HTR-8/SVneo (cell line): ENCODE measurements at places on chromosomes 12 and 14.

GRCh38 chr12:12350868-12351463, 924 bp upstream of the MANSC1 start:
- DNase-seq = no peak

- no peak for DNase-seq
Measured at GRCh38 chr12:24012528-24012927, 63.1 kb upstream of the SOX5 start.

DNA sequence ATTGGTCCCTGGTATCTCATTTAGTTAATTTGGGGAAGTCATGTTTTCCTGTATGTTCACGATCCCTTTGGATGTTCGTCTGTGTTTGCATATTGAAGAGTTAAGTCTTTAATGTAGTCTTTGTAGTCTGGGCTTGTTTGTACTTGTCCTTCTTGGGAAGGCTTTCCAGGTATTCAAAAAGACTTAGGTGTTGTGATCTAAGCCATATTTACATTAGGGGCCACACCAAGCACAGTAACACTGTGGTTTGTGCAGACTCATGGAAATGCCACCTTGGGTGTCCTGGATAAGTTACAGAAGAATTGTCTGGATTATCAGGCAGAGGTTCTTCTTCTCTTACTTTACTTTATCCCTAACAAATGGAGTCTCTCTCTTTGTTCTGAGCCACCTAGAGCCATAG, 380.3 kb downstream of the CCER1 start:
- no peak for DNase-seq

DNA sequence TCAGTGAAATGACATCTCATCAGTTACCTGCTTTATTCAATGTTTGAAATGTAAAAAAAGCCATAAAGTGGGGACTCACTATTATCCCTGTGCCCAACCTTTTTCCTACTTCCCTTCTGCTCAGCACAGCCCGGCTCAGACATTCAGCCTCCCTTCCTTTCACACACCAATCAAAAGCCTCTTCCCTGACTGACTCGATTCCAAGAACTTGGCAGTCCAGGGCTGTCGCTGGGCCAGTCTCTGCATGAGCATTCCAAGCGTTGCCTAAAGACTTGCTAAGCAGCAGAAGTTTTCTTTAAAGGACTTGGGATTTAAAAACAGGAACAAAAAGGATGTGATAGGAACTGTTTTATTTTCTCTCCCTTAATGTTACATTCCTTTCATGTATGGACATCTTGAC, 22.7 kb downstream of the ITPR2 start:
- no peak for DNase-seq

GRCh38 chr14:95511687-95512086, 4.8 kb downstream of the SYNE3 start:
- DNase-seq = no peak

GRCh38 chr12:57330992-57331391, 80.0 kb upstream of the STAC3 start:
- DNase-seq = no peak

GRCh38 chr14:55910601-55911243, 207.5 kb upstream of the PELI2 start:
- DNase-seq = no peak

DNA sequence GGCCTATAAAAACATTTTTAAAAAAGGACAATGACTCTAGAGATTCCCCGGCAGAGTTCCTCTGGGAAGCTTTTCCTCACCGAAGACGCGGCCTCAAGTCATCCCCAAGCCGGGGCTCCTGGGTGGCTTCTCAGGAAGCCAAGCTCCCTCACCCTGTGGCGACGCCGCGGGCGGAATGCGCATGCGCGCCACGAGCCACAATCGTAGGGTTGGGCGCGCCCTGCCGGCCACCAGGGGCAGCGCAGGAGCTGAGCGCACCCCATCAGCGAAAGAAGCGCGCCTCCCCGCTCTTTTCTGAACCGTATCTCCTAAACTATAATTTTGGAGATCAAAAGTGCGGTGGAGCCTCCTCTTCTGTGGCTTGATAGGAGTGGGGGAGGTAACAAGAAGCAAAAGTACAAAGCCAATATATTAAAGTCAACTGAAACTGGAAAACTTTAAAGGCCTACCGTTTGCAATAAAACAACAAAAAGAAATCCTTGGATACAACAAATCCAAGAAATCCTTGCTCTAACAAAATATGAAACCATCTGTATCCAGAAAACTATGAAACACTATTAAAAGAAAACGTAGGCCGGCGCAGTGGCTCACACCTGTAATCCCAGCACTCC, 17.4 kb upstream of the CHFR start:
- DNase-seq = no peak

DNA sequence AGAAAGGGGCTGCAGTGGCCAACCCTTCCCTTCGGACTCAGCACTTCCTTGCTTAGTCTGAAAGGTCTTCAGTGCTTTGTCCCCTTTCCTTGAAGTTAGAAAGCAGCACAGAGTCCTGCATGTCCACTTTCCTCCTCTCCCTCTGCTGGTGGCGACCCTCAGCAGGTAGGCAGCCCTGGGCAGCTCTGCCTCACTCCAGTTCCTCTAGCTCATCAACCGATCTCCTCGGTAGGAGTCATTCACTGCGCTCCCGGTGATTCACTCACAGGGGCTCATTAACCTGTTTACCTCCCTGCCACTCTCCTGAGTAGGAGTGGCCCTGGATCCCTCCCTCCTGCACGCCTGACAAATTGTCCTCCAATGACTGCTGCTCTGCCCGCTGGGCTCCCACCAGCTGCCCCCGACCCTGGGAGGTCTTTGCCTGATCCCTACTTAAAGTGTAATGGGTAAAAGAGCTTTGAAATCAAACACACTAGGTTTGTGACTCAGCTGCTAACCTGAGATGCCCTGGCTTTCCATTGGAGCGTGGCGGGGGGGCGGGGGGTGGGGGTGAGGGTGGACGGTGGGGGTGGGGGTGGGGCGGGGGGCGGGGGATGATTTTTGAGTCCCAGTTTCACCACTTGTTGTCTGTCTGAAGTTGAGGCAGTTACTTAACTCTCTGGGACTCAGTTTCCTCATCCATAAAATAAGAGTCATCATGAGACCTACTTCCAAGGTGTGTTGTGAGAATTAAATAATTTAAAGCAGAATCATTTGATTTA, 4.2 kb downstream of the SCNN1A start:
- DNase-seq = peak; percentile 98

DNA sequence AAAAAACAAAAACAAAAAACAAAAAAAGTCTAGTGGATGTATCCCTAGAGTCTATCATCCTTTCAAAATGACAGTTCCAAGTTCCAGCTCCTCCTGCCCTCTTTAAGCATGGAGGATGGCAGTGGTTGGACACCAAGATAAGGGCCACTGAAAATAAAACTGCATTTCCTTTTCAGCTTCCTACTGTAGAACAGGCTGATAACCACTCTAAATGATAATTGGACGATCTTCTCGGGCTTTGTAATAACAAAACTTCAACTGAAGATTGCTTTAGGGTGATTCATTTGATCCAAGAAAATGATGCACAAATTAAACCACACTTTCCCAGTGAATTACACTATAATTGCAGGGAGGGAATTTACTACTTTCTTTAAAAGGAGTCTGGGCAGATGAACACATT, 42.2 kb upstream of the CRACR2A start:
- no peak for DNase-seq

- DNase-seq = no peak
Measured at GRCh38 chr14:65600742-65601141, 188.2 kb downstream of the FUT8 start.
